IPS DF 19.7 (cell line): ENCODE measurements at places on chromosomes 4 and X.

GRCh38 chr4:25813448-25814106, 49.2 kb downstream of the SEL1L3 start:
- no peak for DNase-seq

DNA sequence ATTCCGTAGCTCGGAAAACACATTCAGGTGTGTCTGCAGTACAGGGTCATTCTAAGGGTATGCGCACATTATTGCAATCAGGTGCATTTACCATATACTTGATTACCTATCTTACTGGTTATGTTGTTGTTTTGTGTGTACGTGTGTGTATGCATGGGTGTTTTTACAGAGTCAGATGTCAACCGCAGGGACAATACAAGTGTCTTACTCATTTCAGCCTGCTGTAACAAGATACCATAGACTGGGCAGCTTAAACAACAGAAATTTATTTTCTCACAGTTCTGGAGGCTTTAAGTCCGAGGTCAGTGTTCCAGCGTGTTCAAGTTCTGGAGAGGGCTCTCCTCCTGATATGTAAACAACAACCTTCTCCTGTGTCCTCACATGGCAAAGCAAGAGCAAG, 316.7 kb downstream of the DMD start:
- DNase-seq: no peak

- no peak for DNase-seq
Measured at GRCh38 chrX:42450228-42450627, 327.7 kb downstream of the PPP1R2C start.

- no peak for DNase-seq
Measured at GRCh38 chrX:113726466-113726865, 857.4 kb upstream of the HTR2C start.
